ENCODE measurements at places on chromosomes 4 and X.

DNA sequence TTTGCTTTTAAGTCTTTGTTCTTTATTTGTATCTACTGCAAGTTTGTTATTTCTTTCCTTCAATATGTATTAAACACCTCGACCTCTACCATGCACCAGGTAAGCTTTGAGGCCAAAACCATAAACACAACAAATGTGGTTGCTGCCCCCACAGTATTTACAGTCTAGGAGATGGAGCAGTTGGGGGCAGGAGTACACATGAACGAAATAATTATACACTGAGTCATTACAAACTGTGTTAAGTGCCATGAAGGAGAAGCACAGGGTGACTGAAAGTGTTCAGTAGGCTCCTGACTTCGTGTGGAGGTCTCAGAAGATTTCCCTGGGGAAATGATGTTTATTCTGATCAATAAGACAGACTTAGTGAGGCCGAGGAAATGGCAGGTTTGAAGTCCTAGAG, 30.3 kb downstream of the SLC25A43 start:
- no peak for DNase-seq

DNA sequence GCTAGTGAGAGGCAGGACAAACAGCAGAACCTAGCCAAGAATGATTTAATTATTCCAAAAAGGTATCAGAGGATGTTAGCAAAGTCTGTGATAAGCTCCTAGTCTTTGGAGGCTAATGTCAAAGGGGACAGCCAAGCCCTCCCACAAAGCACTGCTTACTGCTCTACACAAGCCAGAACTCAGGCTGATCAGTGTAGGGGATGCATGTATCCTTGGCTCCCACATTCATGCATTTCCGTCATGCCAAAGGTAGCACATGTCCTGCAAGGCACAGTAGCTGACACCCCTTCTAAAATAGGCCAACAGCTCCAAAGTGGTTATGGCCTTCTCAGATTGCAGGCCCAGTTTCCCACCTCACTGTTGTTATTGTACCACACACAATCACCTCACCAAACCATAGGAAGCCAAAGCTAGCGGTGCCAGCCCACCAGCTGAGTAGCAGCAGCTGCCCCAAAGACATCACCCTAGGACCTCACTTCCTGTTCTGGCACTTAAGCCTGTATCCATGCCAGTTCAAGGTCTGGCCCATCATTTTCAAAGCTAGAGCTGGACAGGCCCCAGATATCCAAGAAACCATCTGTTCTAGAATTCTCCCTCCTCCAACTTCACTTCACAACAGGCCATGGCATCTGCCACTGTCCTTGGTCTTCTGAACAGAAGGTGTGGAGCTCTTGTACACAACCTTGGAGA, 40.9 kb downstream of the TSPAN5 start:
- DNase-seq, result no peak

DNA sequence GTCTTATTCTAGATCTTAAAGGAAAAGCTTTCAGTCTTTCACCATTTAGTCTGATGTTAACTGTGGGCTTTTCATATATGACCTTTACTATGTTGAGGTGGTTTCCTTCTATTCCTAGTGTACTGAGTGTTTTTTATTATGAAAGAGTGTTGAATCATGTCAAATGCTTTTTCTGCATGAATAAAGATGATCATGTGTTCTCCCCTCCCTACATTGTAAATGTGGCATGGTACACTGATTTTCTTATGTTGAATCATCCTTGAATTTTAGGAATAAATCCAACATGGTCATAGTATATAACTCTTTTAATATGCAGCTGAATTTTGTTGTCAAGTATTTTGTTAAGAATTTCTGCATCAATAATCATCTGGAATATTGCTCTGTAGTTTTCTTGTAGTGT, 4.3 kb downstream of the CLGN start:
- no peak for DNase-seq

DNA sequence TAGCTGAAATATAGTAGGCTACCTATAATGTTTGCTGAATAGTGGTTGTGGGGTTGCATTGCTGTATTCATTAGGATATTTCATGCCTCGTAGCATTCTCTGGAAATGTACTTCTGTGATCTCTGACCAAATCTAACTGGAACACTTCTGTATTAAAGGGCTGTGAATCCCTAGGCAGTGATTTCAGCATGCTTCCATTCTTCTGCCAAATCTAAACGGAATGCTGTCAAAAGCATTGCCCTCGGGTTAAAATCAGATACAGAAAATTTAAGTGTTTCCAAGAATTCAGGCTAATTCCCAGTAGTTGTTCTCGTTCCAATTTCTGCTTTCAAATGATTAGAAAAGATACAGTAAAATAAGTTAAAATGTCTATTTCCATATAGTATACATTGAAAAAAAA, 1847.5 kb upstream of the IGFBP7 start:
- DNase-seq, result no peak

DNA sequence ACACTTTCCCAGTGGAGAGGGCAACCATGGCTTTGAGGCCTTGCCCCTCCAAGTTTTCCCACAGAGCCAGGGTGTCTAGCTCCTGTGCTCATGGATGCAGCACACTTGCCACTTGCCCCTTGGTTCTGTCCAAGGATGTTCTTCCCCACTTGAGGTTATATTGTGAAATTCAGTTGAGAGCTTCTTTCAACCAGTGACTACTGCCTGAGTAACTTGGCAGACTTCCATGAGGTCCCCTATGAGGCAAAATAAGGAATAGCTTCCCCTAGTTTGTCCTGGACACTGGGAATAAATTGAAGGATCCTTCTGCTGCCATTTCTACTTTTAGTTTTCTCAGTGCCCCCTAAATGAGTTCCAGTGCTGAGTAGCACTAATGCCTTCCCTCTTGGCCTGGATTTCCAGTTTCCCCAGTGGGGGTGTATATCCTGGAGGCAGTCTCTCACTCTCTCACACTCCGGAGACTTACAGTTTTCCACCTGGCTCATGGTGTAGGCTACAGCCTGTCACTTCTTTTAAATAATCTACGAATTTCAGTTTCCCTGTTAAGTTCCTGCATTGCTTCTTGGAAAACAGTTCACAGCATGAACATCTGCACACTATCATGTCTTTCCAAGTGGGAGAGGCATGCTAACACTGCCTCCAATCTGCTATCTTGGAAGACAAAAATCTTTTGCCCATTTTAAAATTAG, 36.4 kb upstream of the ADH4 start:
- DNase-seq, result no peak

- no peak for DNase-seq
Measured at GRCh38 chr4:14943749-14944148, 58.5 kb upstream of the CPEB2 start.

DNA sequence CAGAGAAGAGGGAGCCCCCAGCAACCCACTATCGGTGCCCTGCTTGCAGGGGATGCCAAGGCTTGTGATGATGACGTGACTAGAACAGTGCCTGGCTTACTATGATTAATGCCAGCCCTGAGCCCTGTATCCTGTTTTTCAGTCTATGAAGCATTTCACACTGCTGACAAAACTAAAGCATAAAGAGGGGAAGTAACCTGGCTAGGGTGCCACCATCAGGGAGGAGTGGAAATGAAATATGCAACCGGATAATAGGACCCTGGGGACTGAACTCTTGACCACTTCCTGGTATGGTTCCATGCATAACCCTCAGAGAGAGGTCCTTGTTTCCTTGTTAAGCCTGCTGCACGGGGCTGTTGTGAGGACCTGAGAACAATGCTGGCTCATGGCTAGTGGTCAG, 50.3 kb downstream of the MED28 start:
- DNase-seq, result no peak

- no peak for DNase-seq
Measured at GRCh38 chr4:10762561-10762960, 78.0 kb upstream of the CLNK start.

DNA sequence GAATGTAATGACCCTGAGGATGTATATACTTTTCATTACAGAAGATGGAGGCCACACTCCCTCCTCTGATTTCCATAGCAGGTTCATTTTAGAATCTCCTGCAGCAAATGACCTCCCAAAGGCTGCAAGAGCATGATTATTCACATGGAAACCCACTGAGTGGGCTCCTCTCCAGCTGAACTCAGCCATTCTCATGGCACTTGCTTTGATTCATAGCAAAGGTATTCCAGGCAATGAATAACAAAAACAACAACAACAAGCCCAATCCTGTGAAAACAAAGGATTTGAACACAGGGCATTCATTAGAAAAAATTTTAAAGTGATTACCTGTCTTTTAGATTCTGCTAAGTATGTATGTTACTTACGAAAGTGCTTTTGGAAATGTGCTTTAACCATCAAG, 894.0 kb upstream of the FRG1 start:
- no peak for DNase-seq

DNA sequence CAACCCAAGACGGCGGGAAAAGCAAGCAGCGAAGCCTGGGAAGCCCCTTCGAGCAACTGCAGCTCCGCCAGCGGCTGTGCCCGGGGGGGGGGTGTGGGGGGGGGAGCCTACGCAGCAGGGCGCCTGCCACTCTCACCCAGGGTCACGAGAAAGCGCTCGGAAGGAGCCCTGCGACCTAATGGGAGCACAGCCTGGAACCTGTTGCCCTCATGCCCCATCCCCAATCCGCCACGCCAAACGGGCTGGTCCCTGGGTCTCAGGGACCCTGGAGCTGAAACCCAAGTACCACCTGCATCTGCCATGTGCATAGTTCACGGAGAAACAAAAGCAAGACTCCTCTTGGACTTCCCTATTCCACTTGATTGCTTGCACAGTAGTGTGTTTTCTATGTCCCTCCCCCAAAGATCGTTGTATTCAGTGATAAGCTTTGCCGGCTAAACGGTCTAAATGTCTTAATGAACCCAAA, 359 bp upstream of the GAB3 start:
- DNase-seq, result no peak

- no peak for DNase-seq
Measured at GRCh38 chr4:93351846-93352245, 476.7 kb upstream of the ATOH1 start.

DNA sequence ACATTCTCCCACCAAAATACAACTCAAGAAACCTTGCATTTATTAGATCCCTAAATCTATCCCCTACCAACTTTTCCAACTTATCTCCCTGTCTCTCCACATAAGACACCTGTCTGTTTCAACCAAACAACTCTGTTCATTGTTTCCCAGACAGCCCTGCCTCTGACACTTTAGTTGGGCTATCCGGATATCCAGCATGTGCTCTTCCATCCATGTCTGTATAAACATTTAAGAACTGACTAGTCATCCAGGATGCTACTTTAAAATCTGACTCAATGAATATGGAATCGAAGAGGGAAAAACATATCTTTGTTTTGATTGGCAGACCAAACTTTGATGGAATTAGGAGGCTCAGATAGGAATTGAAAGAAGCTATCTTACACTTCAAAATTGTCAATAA, 143.2 kb upstream of the DCAF8L1 start:
- DNase-seq, result no peak

- DNase-seq, result no peak
Measured at GRCh38 chr4:82681754-82682153, 116.8 kb downstream of the SCD5 start.

- no peak for DNase-seq
Measured at GRCh38 chr4:8132947-8133705, 25.5 kb downstream of the ABLIM2 start.

DNA sequence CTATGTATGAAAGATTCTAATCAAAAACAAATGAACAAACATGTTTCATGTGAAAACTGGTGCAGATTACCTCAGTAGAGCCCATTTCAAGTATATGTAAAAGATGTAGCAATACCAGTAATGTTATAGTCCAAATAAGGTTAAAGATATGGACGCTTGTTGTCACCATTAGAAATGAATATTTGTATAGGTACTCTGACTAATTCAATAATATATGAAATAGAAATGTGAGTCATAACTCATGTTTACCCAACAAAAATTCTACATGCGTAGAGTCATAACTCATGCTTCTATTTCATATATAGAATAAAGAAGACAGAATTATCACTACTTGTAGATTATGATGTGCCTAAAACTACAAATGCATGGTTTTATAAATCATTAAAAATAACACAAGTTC, 739.1 kb upstream of the DIAPH2 start:
- no peak for DNase-seq
